ENCODE measurements at places on chromosomes 12 and 14. TPM values are rescaled to one million over a fixed set of nuclear protein-coding genes. Genes with fewer than 3 reads are reported as not detected.

KRT79 gene
- total RNA-seq: not detected

CLEC14A gene
- total RNA-seq: 41.1 TPM

KCNK13 gene
- total RNA-seq: 0.23 TPM

P2RX7 gene
- 1.5 TPM for total RNA-seq

MFAP5 gene
- total RNA-seq: 94.7 TPM
